Esophagus squamous epithelium (tissue), 5 donors: ENCODE measurements at places on chromosomes 12 and 14.

GRCh38 chr12:102917026-102917787, at the start of gene PAH:
PAH (minus strand) TSS chr12:102917244; CDS start chr12:102917130, 114 bp downstream.
- no peak within 1 kb of the TSS for H3K27ac ChIP-seq
- H3K36me3 ChIP-seq: no peaks in the 10 kb centered on the region
- H3K4me1 ChIP-seq: peaks cover 9% of the 10 kb centered on the region

- no peak overlapping the region for H3K27ac ChIP-seq
- H3K36me3 ChIP-seq: no peaks in the 10 kb centered on the region
- no peak overlapping the region for H3K4me3 ChIP-seq
- DNase-seq: no peak
- no peaks in the 10 kb centered on the region for H3K4me1 ChIP-seq
Observed at GRCh38 chr14:91575469-91576208, 65.5 kb upstream of the PPP4R3A start.

GRCh38 chr12:3117144-3117581, 40.0 kb downstream of the TSPAN9 start:
- no peak for DNase-seq
- H3K4me1 ChIP-seq: peaks cover 8% of the 10 kb centered on the region
- H3K4me3 ChIP-seq: no peak overlapping the region
- H3K27ac ChIP-seq: peak overlapping the region; percentile 74

- H3K4me1 ChIP-seq: no peaks in the 10 kb centered on the region
- H3K27me3 ChIP-seq: no peaks in the 10 kb centered on the region
- no peaks in the 10 kb centered on the region for H3K36me3 ChIP-seq
- H3K27ac ChIP-seq: no peak overlapping the region
- no peak overlapping the region for H3K4me3 ChIP-seq
- no peak for DNase-seq
Observed at GRCh38 chr12:107564946-107565345, 120.7 kb upstream of the PWP1 start.

GRCh38 chr12:89593233-89593632, 67.4 kb upstream of the POC1B start:
- no peaks in the 10 kb centered on the region for H3K27me3 ChIP-seq
- no peak overlapping the region for H3K4me3 ChIP-seq
- H3K36me3 ChIP-seq: no peaks in the 10 kb centered on the region
- no peaks in the 10 kb centered on the region for H3K4me1 ChIP-seq
- no peak overlapping the region for H3K27ac ChIP-seq

DNA sequence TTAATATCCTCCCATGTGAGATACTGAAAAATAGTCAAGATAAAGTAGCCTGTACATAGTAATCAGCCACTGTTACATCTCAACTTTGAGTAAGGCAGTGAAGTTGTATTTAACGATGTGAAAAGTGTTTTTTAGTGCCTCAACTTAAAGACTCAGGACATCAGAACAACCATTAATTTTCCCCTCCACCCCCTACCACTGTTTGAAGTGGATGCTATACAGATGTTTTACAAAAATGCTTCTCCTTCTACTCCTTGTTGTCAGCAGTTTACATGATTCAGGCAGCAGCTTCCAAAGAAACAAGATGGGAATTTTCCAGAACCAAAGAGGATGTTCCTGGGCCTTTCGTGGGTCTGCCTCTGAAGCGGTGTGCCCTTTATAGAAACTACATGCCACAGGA, 143.6 kb downstream of the RPAP3 start:
- no peak overlapping the region for H3K4me3 ChIP-seq
- H3K36me3 ChIP-seq: no peaks in the 10 kb centered on the region
- H3K4me1 ChIP-seq: no peaks in the 10 kb centered on the region
- H3K27me3 ChIP-seq: no peaks in the 10 kb centered on the region

- peaks cover 16% of the 10 kb centered on the region for H3K36me3 ChIP-seq
- H3K4me3 ChIP-seq: no peak overlapping the region
- H3K27ac ChIP-seq: peak overlapping the region; percentile 93
- no peaks in the 10 kb centered on the region for H3K27me3 ChIP-seq
Observed at GRCh38 chr12:124422142-124422569, 127.3 kb downstream of the RFLNA start.
